H1 (cell line): ENCODE measurements at places on chromosomes 2 and 18.

DNA sequence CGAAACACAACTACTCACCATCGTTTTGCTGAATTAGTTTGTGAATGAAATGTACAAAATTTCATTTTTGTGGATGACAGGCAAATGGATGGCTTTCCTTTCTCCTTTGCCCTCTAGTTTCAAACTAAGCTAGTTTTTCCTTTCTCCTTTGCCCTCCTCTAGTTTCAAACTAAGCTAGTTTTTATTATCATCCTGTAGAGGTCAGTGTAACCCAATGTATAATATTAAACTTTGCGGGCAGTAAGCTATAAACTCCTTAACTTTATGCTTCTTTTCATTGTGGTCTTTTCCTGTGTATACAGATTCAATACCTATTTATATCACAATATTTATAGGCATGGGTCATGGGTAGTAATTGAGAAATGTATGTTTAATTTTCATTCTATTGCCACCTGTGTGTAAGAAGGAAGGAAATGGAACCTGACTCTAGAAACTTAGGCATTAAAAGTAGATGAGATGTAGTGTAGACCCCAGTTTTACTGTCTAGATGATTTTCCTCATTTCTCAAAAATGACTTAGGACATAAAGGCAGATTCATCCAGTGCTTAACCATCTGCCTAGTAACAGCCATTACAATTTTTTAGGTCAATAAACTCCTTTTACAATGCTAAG is 58.1 kb downstream of the MAP3K19 start:
- no peak for DNase-seq

- no peak for DNase-seq
Measured at GRCh38 chr2:72891091-72891818, 4.0 kb downstream of the SPR start.

DNA sequence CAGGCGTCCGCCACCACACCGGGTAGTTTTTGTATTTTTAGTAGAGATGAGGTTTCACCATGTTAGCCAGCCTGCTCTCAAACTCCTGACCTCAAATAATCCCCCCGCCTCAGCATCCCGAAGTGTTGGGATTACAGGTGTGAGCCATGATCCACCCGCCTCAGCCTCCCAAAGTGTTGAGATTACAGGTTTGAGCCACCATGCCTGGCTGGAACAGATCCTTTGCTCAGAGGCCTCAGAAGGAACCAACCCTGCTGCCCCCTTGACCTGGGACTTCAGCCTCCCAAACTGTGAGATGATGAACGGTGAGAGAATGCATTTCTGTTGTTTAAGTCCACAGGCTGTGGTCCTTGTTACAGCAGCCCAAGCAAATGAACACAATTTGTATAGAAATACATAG is 67.0 kb downstream of the NCAPH start:
- DNase-seq = no peak

DNA sequence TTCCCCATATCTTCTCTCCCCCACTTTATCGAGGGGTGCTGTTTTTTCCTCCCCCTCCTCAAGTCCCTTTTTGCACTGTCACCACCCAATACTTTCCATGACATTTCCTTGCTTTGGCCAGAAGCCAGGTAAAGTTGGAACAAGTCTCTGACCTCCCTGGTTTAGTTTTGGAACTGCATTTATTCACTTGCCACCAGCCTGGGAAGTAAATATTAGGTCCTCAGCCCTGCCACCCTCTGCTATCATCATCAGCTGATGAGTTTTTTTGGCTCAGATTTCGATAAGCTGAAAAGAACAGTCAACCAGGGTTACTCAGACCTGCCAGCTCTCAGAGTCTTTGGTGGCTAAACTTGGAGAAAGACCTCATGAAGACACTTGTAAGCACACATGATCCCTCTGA is 47.0 kb downstream of the DHRS9 start:
- DNase-seq = no peak

DNA sequence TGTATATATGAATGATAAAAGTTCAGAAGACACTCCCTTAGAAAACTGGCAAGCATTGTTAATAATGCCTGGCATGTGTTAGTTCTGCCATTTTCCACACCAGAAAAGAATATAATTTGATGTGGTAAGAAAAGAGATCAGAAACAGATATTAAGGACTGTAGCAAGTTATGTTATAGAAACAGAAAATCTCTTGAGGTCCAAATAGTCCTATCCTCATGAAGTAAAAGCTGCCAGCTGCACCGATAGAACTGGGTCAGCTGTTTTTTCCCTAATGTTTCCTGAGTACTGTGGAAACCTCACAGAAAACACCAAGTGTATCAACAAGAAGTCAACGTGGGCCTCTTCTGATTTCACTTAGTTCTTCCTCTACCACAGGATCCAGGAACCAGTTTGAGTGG is 56.9 kb upstream of the SDC1 start:
- DNase-seq = no peak

DNA sequence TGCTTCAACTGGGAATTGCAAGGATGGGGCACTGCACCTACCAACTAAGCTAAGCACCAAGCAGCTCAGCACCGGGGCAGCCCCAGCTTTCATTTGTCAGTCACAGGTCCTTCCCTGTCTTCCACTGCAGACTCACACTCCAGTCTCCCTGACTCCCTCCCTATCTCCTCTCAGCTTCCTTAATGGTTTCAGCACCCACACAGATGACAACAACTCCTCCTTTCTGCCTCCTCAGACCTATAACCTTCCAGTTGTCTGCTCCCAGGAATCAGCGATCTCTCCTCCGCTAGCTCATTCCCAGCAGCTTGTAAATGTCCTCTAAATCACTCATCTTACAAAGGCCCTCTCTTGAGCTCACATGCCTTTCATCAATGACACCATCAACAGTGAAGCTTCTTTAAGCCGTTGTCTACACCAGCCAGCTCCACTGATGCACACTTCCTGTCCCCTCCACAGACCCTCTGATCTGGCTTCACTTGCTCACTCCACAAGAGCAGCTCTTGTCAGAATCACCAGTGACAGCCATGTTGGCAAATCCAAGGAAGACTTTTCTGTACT is 32.1 kb downstream of the CLASP1 start:
- DNase-seq = no peak

DNA sequence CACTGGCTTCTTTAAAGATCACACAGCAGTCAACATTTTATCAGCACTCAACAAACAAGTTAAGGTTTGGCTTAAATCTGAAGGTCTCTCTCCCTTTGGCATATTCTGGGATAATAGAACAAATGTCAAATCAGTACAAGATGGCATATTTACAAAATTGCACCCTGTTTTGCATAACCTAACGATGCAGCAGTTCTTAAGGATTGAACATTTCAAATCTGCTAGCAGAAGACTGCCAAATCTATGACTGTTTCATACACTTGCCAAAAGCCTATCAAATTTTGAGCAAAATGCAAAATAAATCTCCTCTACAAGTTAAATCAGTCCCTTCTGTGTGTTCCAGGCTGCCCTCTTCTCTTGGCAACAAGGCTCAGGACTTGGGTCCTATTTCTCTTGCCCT is 73.6 kb downstream of the DPP4 start:
- DNase-seq = no peak

- no peak for DNase-seq
Measured at GRCh38 chr2:205720451-205720902, 38.2 kb downstream of the NRP2 start.

DNA sequence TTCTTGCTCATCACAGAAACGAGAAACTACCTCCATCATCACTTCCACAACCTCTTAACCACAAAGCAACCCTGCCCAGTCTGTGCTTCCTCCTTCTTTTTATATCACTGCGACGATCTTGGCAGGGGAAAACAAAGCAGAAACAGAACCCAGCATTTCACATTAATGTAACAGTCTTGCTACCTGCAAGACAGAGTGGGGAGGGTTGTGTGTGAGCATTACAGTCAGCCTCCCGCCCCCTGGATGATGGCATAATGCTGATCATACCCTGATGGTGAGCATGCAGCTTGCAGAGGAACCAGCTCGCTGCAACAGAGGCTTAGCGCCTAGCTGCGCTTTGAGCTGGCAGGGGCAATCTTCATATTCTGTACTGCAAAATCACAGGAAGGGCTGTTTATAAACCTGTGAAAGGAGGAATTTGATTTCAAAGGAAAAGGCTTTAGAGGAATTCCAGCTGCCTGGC is 376.1 kb downstream of the IRS1 start:
- DNase-seq = no peak

DNA sequence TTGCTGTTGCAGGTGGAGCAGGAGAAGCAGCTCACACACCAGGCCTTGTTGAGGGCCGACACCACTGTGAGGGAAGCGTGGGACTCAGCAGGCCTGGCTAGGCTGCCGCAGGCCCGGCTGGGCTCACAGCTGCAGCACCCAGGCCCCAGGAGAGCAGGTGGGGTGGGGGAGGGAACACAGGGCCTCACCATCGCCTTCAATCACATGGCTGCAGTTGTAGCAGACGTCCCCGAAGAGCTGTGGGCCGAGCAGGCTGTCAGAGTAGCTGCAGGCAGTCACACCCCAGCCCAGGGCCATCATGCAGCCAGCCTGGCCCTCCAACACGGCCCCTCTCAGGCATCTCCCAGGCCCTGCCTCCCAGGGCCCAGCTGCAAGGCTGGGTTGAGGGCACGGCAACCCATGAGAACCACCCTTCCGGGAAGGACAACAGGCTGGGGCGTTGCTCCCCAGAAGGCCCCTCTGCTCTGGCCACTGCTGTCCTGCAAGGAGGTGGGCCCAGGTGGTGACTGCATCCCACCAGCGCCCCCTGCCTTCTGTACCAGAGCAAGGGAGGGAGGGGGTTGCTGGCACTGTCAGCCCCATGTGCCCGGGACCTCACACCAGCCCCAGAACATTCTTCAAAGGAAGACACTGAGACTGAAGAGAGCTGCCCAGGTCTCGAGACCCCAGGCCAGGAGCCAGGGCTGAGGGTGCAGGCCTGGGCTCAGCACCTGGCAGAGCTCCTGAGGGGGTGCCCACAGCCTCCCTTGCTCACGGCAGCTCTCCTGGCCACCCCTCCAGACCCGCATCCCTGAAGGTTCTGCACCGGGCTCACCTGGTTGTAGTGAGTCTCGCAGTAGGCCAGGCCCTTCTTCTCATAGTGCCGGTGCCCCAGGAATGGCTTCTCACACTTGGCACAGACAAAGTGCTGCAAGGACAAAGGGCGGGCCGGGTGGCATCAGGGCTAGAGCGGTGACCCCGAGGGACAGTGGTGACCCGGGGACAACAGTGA is 5.6 kb upstream of the GPR17 start:
- DNase-seq = no peak

DNA sequence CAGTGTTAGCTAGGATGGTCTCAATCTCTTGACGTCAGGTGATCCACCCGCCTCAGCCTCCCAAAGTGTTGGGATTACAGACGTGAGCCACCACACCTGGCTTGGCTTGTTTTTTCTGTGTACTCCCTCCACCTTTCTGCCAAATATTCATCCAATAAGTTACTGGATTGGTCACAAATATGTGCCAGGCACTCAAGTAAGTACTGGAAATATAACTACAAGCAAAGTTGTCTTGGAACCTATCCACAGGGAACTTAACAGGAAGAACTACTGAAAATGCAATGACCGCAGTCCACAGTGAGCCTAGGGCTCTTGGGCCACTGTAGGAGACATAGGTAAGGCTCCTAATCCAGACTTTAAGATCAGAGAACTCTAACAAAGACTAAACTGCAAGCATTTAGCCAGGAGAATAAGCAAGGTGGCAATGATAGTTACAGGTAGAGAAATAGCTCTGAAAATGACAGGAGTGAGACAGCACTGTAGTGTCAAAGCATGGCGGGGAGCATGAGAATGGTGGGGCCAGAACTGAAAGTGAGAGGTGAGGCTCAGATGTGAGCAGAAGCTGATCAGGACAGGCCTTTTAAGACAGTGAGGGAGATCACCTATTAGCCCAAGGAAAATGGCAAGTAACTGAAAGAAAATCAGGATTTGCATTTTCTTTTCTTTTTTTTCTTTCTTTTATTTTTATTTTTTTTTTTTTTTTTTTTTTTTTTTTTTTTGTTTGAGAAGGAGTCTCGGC is 252.1 kb downstream of the RBM43 start:
- DNase-seq = no peak

- DNase-seq = no peak
Measured at GRCh38 chr18:9751371-9752031, 43.4 kb downstream of the RAB31 start.

GRCh38 chr18:79379251-79379905 is 16.4 kb upstream of the NFATC1 start:
- DNase-seq = no peak

GRCh38 chr2:96091711-96092572 is 24.4 kb downstream of the ADRA2B start:
- no peak for DNase-seq
